ENCODE measurements at places on chromosomes 4 and X.

DNA sequence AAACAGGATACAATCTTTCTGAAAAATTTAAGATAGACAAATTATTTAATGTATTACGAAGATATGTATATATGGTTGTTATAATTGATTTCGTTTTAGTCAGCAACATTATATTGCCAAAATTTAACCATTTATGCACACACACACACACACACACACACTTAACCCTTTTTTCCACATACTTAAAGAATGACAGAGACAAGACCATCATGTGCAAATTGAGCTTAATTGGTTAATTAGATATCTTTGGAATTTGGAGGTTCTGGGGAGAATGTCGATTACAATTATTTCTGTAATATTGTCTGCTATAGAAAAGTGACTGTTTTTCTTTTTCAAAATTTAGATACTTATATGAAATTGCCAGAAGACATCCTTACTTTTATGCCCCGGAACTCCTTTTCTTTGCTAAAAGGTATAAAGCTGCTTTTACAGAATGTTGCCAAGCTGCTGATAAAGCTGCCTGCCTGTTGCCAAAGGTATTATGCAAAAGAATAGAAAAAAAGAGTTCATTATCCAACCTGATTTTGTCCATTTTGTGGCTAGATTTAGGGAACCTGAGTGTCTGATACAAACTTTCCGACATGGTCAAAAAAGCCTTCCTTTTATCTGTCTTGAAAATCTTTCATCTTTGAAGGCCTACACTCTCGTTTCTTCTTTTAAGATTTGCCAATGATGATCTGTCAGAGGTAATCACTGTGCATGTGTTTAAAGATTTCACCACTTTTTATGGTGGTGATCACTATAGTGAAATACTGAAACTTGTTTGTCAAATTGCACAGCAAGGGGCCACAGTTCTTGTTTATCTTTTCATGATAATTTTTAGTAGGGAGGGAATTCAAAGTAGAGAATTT, 5.2 kb downstream of the ALB start:
- DNase-seq: no peak

DNA sequence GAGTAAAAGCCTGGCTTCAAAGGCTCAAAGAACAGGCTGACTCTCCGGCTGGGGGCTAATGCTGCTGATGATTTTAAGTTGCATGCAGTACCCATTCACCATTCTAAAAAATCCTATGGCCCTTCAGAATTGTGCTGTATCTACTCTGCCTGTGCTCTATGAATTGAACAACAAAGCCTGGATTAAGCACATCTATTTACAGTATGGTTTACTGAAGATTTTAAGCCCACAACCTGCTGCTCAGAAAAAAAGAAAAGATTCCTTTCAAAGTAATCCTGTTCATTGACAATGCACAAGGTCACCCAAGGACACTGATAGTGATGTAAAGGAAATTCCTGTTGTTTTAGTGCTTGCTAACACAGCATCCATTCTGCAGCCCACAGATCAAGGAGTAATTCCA, 84.9 kb upstream of the SFRP2 start:
- DNase-seq: no peak

DNA sequence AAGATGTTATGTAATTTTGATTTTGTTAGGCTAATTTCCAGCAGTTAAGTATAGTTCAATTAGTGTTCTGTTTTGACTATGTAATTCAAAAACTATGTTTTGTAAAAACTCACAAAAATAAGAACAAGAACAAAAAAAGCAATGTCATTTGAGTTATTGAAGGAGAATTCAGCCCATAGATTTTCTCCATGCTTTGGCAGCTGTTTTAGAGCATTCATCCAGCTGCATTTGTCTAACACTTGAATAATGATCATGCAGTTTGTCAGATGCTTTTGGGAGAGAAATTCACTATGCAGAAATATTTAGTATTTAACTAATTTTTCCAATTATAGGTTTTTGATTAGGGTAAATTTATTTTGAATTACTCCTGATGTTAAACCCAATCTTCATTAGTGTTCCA, 14.2 kb downstream of the CPE start:
- DNase-seq: no peak

DNA sequence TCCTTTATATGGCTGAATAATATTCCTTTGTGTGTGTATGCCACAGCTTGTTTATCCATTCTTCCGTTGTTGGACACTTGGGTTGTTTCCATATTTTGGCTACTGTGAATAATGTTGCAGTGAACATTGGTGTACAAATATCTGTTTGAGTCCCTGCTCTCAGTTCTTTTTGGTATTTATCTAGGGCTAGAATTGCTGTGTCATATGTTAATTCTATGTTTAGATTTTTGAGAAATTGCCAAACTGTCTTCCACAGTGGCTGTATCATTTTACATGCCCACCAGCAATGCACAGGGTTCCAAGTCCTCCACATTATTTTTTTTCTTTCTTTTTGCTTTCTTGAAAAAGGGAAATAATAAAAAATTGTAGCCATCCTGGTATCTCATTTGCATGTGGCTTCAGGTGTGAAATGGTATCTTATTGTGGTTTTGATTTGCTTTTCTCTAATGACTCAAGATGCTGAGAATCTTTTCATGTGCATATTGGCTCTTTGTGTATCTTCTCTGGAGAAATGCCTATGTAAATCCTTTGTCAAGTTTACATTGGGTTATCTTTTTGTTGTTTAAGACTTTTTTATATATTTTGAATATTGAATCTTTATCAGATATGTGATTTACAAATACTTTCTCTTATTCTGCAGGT, 129.7 kb downstream of the RAPGEF2 start:
- DNase-seq: no peak

DNA sequence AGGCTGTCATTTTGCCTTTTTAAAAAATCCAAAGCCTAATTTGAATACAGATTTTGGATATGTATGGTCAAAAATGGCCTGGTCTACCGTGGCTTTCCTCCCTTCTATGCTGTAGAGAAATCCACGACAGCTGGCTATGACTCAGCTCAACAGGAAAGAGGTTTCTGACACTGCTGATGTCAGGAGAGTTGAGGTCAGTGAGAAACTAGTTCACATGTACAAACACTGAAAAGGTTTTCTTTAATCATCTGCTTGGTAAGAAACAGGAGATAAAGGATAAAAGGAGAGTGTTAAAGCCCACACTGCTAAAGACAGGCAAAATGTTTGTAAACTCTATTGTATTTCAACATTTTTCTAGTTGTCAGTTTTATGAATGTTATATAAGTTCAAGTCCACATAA, 113.9 kb downstream of the NYX start:
- peak; percentile 58 for DNase-seq

- no peak for DNase-seq
Observed at GRCh38 chr4:75675004-75675531, 1.9 kb upstream of the G3BP2 start.

DNA sequence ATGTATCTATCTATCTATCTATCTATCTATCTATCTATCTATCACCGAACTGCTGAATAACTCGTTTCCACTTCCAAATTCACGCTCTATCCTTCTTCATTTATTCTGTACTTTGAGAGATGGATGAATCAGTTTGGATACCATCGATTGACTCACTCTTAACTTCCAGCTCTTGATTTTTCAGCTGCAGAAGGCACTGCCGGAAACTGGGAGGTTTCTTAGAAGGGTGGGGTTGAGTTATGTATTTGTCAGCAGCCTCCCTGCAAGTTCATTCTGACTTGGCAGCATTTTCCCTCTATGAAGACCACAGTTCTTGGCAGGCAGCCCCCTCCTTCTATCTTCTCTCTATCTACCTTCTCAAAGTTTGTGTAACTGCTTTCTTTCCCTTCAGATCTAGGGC, 112.0 kb upstream of the MAGEB18 start:
- no peak for DNase-seq

DNA sequence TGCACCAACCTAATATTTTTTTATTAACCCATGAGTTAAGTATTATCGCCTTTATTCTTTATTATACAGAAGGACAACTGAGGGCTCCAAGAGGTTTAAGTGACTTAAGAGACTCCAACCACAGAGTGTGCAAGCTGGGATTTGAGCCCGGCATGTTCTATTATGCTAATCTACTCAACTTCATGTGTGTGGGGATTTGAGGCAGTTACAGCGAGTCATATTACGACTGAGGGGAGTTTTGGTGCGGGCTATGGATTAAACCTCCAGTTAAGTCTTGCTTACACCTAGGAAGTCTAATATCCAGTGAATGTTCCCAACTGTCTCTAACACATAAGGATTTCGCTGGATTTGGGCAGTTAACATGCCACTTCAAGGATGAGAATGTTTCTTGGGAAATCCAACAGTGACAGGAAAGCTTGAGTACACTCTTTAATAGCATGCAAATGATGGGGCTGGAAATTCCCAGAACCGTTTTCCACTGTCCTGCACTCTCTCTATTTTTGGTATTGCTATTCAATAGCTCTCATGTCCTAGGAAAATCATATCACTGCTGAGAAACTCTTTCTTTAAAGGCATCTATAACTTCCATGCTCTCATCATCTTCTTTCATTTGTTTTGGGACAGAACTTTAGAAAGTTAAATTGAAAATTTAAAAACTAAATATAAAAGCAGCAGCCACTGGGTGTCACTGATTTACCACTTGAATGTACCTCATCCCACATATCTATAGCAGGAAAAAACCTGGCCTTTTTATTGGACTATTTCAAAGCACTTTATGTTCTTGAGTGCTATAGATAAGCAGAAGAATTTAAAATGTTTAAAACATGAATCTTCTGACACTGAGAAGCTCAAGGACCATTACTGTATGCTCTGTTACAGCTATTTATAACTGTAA, 165.1 kb upstream of the TTC29 start:
- DNase-seq: no peak

- DNase-seq: no peak
Observed at GRCh38 chrX:151703487-151703886, 8.2 kb downstream of the PRRG3 start.

DNA sequence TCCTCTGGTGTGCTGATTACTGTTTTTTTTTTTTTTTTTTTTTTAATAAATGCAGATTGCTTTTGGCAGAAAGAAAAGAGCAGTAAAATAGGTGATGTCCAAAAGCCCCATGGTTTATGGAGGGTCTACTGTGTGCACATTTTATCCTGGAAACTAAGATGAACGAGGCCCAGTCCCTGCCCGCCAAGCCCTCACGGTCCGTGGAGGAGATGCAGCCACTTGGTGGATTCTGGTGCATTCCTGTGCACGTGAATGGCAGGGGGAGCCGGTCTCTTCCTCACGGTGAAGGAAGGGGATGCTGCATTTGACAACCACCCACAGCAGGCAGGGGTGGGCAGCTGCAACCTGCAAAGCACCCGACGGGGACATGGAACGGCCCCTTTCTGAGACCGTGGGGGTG, 100.2 kb upstream of the AFAP1 start:
- DNase-seq: no peak

- no peak for DNase-seq
Observed at GRCh38 chr4:2946812-2947600, 16.2 kb downstream of the NOP14 start.

GRCh38 chr4:140861359-140862176, 105.4 kb upstream of the TBC1D9 start:
- DNase-seq: peak; percentile 45

DNA sequence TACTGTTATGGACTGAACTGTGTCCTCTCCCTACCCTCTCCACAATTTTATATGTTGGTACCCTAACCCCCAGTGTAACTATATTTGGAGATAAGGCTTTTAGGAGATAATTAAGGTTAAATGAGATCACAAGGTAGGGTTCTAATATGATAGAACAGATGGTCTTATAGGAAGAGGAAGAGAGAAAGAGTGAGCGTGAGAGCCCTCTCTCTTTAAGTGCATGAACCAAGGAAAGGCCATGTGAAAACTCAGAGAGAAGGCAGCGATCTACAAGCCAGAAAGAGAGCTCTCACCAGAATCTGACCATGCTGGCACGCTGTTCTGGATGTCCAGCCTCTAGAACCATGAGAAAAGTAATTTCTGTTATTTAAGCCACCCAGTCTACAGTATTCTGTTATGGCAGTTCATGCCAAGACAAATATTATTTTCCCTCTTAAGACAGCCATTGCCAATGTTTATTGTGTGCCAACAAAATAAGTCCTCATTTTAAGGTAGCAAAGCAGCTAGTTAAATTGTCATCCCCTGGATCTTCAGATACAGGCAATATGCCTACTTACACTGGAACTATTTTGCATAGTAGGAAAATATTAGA, 336.2 kb downstream of the MID1IP1 start:
- no peak for DNase-seq

- no peak for DNase-seq
Observed at GRCh38 chr4:119142833-119143232, 7.2 kb downstream of the MYOZ2 start.

DNA sequence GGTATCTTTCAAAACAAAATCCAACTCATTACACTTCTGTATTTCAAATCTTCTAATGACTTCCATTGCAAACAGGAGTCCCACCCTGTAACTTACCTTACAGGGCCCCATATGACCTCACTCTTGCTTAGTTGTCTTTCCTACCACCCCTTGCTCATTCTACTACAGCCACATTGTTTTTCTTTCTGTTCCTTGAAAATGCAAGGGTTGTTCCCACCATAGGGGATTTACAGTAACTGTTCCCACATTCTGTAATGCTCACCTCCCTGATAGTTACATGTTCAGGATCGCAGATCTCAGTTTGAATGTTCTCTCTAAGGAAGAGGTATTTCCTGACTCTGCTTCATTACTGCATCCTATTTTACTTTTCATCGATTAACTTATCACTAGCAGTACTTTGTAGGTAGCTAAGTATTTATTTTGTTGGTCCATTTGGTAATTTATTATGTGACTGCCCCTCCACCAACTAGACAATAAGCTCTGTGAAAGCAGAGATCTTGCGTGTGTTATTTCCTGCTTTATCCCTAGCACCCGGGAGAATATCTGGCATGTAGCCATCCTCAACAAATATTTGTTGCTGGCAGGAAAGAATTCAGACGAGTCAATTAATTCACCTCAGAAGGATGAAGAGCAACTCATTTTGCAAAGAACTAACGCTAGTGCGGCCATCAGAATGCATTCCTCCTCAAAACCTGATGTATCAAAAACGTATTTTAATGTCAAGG, 21.4 kb downstream of the MAOB start:
- DNase-seq: peak; percentile 43

DNA sequence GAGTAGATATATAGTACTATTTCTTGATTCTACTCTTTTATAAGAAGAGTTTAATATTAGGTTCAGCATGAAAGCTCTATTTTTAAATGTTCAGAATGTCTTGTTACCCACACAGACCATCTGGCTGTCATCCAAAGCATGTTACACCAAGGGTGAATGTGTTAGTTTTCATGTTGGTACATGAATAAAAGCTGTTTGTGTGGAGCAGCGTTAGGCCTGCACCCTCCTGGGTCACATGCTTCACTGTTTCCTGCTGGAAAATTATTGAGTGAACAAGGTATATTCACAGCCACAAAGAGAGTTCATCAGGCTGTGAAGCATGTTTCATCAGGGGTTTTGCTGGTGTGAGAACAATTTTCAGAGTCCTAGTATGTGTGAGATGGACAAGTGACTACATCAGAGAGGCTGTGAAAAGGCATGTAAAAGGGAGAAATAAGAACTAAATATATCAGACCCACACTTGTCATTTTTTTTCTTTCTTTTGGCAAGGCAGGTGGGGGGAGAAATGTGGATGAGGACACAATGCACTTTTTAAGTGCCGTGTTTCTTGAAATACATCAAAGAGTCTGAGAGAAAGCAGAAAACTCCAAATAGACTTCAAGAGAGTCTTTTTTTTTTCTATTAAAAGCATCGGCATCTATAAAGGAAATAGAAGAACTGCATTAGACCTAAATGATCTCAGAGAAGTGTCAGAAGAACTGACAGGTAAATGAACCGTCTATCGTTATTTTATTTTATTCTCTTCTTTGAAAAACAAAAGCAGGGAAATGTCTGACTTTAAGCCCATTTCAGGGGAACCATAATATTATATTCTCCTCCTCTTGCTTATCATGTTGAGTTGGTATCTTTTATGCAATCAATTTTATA, 2429.7 kb downstream of the PCDH7 start:
- no peak for DNase-seq

- DNase-seq: no peak
Observed at GRCh38 chr4:13794819-13795565, 167.5 kb upstream of the BOD1L1 start.

All from pulmonary artery endothelial cell (primary cell).